Tongue (tissue), 3 donors: ENCODE measurements at places on chromosomes 7 and 10.

DNA sequence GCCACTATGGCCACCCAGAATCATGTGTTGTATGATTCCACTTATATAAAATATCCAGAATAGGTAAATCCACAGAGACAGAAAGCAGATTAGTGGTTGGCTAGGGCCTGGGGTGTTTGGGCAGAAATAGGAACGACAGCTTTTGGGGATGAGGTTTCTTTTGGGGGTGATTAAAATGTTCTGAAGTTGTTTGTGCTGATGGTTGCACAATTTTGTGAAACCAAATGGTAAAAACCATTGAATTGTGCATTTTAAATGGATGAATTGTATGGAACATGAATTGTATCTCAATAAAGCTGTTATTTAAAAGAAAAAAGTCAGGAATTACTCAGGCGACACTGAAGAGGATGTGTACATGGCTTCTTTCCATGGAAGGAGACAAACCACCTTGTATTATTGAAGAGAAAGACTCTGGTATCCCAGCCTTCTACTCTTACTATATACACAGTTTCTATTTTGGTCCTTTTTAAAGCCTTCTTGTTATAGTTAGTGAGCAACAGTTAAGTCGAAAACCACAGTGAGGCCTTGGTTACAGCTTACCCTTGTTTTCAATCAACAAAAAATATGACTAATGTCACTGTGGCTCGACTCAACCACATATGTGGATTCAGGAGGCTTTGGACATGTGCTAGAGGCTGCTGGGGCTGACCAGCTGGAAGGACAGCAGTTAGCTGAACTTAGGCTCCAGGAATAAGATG, 57.1 kb upstream of the KMT2E start:
- no peak for DNase-seq

GRCh38 chr10:51699145-51699474, 285 bp downstream of the CSTF2T start:
- no peak for DNase-seq

GRCh38 chr7:38199782-38200181, 21.7 kb downstream of the STARD3NL start:
- DNase-seq, result no peak

DNA sequence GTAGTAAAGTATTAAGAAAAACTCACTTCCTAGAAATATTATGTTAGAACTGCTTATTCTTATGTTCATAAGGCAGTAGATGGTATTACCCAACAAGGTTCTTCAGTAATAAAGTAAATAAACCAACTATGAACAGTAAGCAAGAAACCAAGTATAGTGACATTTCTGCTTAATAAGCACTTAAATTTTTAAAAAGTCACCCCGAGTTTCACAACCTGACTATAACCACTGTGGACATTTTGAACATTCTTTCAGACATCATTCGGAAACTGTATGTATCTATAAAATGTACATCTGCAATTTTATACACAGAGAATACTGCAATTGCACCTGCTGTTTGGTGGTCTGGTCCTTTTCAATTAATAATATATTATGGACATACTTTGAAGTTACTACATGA, 1073.6 kb downstream of the XPNPEP1 start:
- DNase-seq, result no peak

GRCh38 chr10:29546773-29547313, 87.9 kb downstream of the SVIL start:
- no peak for DNase-seq

- no peak for DNase-seq
These were observed 235.4 kb downstream of the KIAA1217 start for GRCh38 chr10:24444337-24444736.
